ENCODE measurements at places on chromosomes 7 and 10.

- no peak for DNase-seq
Measured at GRCh38 chr7:65744406-65744805, 128.5 kb upstream of the VKORC1L1 start.

- no peak for DNase-seq
Measured at GRCh38 chr7:3884543-3884942, 583.5 kb downstream of the SDK1 start.

DNA sequence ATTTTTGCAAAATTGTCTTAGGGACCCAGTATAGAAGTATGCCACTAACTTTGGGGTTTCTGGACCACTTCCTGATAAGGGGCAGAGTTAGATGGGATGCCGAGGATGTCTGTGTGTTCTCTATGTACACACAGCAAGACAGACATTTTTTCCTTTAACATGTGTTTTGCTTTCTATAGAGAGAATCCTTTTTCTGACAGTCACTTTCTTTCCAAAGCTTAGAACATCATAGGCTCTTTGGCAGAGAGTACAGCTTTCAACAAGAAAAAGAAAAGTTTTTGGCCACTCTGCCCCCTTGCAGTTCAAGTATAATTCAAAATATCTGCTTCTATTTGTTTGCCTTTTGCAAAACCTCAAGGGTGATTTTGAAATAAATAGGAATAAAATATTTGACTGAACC, 44.1 kb downstream of the PAPSS2 start:
- DNase-seq = no peak

DNA sequence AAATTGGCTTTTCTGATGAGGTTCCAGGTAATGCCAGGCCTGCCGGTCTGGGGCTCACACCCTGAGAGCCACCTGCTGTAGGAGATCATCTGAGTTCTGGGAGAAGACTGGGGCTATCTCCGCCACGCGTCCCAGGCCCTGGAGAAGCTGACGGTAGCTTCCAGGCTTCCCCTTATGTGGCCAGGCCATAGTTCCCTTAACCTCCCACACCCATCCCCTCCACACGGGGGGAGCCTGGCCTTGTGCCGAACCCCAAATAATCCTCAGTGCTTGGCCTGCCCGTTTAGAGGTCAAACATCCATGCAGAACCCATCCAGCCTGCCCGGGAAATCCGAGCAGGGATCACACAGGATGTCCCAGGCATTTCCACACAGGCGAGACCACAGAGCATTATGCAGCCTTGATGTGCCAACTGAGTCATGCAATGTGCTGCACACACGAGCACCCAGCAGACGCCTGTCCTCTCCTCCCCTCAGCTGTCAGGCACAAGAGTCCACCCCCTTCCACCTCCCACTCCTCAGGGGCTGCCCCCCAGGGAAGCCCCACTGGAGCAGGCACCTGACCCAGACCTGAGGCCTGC, 176.2 kb downstream of the PRKAG2 start:
- DNase-seq = no peak

DNA sequence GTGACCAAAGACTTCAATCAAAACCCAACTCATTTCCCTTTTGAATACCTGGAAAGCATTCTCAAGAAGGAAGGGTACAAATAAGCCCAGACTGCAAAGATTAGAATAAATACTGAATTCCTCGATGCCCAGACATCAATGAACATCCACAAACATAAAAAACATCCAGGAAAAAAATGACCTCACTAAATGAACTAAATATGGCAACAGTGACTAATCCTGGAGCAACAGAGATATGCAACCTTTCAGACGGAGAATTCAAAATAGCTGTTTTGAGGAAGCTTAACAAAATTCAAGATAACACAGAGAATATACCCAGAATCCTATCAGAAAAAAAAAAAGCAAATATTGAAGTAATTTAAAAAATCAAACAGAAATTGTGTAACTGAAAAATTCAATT, 43.2 kb downstream of the PCLO start:
- DNase-seq = no peak

- no peak for DNase-seq
Measured at GRCh38 chr10:131735577-131735976, 165.2 kb upstream of the PPP2R2D start.

DNA sequence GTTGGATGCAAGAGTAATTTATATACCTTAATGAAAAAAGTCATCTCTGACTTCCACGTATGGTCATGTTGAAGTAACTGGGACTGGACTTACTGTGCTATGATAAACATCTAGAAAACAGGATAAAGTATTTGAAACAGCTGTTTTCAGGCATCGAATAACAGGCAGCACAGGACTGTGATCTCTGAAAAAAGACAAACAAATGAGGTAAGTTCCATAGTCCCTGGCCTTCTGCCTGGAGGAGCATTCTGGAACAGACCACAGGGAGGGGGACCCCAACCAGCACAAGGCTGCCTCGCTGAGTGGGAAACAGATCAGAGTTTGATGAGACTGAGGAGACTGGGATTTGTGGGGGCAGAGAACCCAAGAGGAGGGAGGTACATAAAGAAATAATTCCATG, 89.1 kb upstream of the HABP2 start:
- DNase-seq = no peak

DNA sequence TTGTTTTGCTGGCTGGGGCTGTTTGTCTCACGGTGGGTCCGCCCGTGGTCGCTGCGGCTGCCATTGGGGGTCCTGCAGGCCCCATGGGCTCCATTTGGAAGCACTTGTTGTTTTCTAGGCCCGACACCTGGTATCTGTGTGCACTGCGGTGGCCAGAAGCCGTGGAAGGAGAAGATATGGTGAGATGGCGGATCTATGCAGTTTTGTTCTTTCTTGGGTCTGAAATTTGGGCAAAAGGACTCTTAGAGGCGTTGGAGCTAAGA, 109.5 kb upstream of the SHH start:
- no peak for DNase-seq

- no peak for DNase-seq
Measured at GRCh38 chr7:4023502-4023901, 658.6 kb upstream of the FOXK1 start.

GRCh38 chr10:70880077-70880534, 8.3 kb downstream of the PCBD1 start:
- DNase-seq = peak; percentile 49

GRCh38 chr7:78673272-78673671, 780.2 kb downstream of the MAGI2 start:
- no peak for DNase-seq

DNA sequence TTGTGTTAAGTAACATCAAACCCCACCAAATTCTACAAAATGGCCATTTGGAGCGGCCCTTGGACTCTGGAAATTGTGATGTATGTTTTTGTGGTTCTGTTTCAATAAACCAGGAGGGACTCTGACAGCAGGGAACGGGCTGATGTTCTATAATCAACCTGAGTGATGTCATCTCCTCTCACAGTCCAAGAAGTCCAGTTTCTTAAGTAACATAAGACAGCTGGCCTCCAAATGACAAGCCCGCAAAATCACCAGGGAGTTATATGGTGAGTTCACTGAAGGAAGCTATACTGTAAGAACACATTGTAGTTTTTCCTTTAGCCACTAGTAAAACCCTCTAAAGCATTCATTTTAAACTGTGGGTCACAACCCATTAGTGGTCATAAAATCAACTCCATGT, 34.0 kb downstream of the GOT1 start:
- DNase-seq = no peak

DNA sequence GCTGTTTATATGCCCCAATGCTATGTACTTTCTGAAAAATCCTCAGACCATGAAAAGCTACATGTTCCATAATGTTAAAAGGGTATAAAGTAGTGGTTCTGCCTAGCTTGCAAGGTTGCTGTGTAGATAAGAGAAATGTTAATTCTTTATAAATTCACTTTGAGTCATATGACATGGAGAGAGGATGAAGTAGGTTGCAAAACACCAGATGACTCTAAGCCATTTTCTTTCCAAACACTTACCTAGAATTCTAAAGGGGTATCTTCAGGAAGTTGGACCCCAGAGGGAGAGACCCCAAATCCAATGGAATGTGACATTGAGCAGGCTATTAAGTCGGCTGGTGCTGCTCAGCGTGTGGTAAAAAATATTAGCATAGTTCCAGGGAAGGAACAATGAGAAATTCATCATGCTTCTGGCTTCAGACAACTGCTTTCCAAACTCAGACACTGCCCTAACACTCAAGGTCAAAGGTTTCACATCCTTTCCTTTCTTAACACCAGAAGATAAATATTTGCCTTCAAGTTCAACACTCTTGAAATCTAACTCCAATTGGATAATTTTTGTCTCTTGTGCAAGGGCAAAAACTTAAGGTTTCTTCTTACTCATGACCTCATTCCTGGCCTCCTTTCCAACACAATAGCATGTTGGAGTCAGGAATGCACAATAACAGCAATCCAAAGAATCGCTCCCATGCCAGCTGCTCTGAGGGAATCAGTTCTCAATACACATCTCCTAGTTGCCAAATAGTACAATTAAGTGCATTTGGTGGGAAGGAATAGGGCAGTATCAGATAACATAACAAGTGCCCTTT, 100.7 kb upstream of the AFAP1L2 start:
- no peak for DNase-seq

DNA sequence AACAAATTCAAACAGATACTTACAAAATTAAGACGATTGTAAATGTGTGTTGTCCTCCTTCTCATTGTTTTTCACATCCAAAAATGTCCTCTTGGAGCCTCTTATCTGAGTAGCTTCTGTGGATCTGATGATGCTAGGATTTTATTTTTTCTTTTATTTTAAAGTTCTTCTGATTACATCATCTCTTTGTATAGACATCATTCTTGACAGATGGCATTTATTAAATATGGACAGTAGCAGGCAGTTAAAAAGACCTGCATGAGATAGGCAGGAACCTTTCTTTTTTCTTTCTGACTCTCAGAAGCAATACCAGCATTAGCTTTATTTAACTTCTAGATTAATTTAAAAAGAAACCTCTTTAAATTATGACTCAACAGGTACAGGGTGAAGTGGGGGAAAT, at the start of gene RPA3:
Gene RPA3, minus strand, starts transcription at position 116 of the 400 bp plus-strand sequence. CDS start 78,189 bp downstream, outside the sequence.
- no peak for DNase-seq

- no peak for DNase-seq
Measured at GRCh38 chr10:23834091-23834490, 374.8 kb upstream of the KIAA1217 start.

GRCh38 chr10:110357871-110358270, 53.2 kb upstream of the SMNDC1 start:
- no peak for DNase-seq

- DNase-seq = no peak
Measured at GRCh38 chr7:79453558-79454360, at the start of gene MAGI2. Gene MAGI2 (minus strand): TSS chr7:79453667. CDS start chr7:79453320, 347 bp downstream.

- DNase-seq = no peak
Measured at GRCh38 chr10:3277566-3277965, 105.0 kb upstream of the PITRM1 start.

GRCh38 chr7:29194594-29195427, at the start of gene CHN2:
Gene CHN2 (plus strand): TSS chr7:29194775.
- no peak for DNase-seq

- DNase-seq = no peak
Measured at GRCh38 chr7:101630591-101630990, 1.5 kb upstream of the MYL10 start.

- no peak for DNase-seq
Measured at GRCh38 chr7:95330204-95330960, 6.0 kb upstream of the PON1 start.

GRCh38 chr7:40640566-40640965, 505.8 kb downstream of the SUGCT start:
- DNase-seq = no peak

GRCh38 chr10:76082956-76083355, 651.5 kb downstream of the LRMDA start:
- no peak for DNase-seq

- no peak for DNase-seq
Measured at GRCh38 chr10:75613685-75614504, 182.5 kb downstream of the LRMDA start.

GRCh38 chr7:66720561-66720960, 20.0 kb upstream of the RABGEF1 start:
- DNase-seq = no peak

DNA sequence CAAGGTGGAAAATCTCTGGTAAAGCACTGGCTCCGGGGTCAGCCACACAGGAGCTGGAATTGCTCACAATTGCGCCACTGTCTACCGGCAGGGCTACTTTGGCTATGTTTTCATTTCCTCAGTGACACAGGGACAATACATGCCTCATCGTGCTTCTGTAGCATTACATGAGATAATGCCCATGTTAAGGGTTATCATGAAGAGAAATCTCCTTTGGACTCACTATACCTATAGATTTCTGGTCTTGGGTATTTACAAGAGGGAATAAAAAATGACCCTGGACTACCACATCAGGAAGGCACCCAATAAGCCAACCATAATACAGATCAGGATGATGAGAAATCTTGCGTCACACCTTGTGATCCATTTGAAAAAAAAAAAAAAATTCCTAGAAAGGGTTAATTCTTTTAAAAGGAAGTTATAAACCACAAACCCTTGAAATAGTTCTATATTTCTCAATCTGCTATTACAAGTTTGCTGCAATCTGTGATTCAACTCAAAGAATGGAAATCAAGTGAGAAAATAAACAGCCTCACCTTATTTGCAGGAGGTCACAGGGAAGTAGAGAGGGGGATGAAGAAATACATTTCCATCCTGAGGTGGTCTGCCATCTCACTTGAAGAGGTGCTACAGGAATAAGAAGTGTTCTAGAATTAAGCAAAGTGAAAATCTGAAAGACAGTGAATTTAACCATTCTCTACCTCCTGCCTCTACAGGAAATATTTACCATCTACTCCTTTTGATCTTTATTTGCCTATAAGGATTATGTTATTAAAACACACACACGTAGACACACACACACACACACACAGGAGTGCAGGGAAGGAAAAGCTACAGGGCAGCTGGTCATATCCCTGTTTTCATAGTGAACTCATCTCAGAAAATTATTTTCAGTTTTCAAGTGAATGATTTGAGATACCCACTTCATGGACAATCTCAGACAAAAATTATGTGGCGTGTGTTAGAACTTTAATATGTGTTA, 231.3 kb upstream of the CELF2 start:
- no peak for DNase-seq

- no peak for DNase-seq
Measured at GRCh38 chr7:55108818-55109217, 90.0 kb downstream of the EGFR start.

DNA sequence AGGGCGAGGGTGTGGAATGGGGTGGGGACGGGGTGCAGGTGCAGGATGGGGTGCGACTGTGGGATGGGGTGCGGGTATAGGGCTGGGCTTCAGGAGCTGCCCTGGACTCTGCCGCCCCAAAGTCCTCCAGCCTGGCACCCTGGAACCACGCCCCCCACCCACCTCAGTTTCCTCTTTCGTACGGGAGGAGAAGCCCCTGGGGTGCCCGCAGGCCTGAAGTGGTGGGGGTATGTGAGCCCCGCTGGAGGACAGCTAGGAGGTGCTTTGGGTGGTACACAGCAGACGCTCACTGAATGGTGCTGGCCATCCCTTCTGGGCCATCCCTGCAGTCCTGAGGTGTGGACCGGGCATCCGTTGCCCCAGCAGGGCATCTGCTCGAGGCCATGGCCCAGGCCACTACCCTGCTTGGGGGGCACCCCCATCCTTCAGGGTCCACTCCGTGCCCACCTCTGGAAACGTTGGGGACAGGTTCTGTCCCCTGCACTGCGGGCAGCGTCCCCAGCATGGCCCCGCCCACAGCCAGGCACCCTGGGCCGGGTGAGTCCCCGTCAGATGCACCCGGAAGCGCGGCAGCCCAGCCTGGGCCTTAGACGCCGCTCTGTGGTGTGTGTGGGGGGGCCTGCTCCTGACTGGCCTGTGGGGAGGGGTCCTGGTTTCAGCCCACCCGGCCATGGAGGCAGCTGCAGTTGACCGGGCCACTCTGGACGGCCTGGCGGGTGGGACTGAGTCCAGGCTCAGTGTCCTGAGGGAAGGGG, 41.6 kb downstream of the UNCX start:
- DNase-seq = no peak

Measured in activated CD4-positive, alpha-beta T cell treated with anti-CD3 and anti-CD28 coated beads for 24 hours (primary cell).